ENCODE measurements at places on chromosomes 4 and X.

DNA sequence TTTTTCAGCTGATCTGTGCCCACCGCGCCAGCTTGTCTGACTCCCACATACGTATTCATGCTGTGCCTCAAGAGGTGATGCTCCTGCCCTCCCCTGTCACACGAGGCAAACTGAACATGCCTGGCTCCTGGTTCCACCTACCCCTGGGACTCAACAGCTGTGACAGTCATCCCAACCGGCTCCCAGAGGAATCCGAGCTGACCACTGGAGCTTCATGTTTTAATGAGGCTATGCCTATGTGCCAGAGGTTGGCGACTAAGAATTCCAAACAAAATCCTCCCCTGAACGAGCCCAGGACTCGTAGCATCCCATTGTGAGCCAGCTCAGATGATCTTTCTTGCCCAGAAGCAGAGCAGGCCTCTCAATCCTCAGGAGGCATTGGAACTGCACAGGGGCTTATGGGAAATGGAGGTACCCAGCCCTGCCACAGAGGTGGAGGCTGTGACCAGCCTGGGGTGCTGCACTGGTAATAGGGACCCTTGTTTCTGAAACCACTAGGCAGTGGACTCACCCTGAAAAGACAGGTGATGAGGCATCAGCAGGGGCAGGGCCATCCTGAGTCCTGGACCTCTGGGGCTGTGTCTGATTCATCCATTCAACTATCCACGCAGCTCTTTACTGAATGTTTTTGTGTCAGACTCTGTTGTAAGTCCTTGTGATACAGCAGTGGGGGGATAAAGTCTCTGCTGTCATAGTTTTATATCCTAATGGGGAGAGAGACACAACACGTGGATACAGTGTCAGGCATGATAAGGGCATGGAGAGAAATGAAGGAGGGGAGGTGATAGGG lies 325.0 kb downstream of the EVC2 start:
- no peak for DNase-seq

GRCh38 chrX:135434258-135435138 lies 12.8 kb downstream of the SMIM10L2A start:
- no peak for DNase-seq

DNA sequence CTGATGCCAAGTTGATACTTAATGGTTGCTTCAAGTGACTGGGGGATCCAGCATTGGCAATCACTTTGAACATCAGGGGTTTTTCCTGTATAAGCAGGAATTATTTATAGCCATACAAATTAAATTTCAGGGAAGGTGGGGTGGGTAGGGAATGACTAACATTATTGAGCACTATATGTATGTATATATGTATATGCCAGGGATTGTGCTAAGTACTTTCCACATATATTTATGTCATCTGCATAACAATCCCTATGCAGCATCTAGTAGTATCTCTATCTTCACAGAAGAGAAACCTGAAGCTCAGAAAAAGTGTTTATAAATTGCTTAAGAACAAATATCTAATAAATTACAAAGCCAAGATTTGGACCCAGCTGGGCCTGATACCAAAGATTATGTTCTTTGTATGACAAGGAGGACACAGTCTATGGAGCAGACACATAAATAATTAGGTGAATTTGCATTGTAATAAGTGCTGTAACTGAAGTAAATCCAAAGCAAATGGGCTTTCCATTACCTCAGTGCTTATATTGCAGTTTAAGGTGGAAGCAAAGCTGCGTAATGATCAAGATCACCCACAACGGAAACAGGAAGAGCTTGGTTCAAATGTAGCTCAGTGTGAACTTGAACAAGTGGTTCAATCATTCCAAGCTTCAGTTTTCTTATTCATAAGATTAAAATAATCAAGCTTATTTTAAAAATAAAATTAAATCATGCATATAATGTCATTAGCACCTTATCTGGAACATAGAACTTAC lies 18.9 kb upstream of the RASGEF1B start:
- no peak for DNase-seq

DNA sequence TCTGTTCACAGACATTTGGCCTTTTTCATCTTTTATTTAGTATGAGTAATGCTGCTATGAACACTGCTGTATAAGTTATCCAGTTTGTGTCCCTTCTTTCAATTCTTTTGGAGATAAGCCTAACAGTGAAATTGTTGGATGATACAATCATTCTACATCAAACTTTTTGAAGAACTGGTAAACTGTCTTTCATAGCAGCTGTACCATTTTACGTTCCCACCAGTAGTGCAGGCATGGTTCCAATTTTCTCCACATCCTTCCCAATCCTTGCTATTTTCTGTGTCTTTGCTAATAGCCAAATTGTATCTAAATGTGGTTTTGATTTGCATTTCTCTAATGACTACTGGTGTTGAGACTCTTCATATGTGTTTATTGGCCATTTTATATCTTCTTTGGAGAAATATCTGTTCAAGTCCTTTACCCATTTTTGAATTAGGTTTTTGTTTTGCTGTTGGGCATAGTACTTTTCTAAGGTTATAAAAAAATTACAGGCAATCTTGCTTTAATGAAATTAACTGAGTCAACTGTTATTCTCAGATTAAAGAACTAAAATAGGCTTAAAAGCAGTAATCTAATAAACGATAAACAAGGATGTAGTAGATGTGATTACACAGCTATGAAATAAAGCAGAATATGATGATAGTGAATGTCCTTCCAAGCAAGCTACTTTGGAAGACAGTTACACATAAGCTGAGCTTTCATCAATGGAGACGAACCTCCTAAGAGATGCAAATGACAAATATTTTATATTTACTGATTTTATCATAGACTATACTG lies 57.2 kb downstream of the FBXW7 start:
- DNase-seq, result no peak

DNA sequence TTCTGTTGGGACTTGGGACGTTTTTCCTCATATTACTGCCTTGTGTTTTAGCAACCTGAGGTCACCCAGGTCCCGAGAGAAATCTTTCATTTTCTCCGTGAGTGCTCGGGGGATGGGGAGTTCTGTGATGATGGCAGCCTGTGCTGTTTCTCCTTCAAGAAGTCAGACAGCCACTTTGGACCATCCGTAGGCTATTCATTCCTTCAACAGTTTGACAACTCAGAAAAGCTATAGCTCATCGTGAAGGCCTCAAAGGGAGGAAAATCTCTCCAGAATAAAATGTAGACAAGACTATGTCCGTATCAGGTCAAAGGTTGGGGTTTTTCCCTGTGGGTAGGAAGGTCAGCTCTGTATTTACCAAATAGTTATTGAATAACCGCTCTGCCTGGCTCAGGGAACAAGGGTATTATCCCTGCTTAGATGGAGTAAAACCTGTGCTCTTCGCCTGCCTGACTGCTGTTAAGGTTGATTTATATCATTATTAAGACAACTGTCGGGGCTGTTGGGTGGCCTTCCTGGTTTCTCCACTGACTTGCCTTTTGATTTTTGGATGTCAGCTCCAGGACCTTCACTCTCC lies 36.6 kb downstream of the FAM114A1 start:
- no peak for DNase-seq

- DNase-seq, result no peak
These were observed 407.9 kb upstream of the AADAT start for GRCh38 chr4:170497689-170498088.

DNA sequence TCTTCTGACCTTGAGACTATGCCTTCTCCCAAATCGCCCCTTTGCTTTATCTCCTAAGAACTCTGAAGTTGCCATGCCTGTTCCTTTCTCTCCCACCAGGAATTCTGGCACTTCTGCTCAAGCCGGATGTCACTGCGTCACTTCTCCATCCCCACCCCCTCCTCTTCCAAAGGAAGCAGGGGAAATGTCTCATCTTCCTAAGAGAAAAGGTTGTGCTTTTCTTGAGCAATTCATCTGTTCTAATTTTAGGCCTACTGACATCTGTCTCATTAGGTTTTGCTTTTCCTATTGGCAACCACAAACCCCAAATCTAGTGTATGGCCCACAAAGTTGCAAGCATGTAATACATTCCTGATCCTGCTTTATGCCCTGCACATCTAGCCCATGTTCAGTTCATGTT lies 163.1 kb upstream of the PLAC1 start:
- DNase-seq, result no peak

GRCh38 chr4:176291748-176292147 lies 22.7 kb upstream of the ASB5 start:
- no peak for DNase-seq

GRCh38 chr4:41512136-41512535 lies 25.8 kb upstream of the LIMCH1 start:
- no peak for DNase-seq

DNA sequence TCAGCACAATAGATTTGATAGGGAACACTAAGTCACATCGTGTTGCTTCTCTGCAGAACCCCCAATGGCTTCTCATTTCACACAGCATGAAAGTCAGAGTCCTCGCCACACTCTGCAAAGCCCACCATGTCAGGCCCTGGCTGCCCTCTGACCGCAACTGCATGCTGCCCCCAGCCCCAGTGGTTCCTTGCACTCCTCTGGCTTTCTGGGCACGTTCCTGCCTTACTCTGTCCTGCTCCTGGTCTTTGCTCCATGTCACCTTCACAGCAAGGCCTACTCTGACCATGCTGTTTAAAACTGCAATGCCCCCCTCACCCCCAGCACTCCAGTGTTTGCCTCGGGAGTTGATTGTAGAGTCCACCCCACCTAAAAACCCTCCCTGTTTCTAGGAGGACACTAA lies 78.1 kb downstream of the EVC start:
- DNase-seq, result no peak

- DNase-seq, result no peak
These were observed 17.0 kb downstream of the SDAD1 start for GRCh38 chr4:75973766-75974165.

- no peak for DNase-seq
These were observed 6.3 kb downstream of the FNIP2 start for GRCh38 chr4:158775091-158775651.

DNA sequence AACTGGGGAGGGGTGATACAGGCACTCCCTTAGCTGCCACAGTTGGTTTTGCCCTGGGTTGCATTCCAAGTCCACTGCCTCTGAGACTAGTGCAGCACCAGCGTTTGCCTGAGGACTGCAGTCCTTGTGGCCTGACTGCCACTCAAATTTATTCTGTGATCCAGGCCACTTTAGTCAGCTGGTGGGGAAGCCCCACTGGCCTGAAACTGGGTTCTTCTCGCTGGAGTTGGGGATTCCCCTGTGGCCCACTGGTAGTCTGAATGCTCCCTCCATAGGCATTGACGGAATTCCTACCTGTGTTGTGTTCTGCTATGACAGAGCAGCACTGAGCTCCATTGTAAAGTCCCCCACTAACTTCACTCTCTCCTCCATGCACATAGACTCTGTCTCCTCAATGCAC lies 63.8 kb downstream of the PTPN13 start:
- DNase-seq, result no peak

- no peak for DNase-seq
These were observed 62.7 kb downstream of the N4BP2 start for GRCh38 chr4:40119344-40119743.

DNA sequence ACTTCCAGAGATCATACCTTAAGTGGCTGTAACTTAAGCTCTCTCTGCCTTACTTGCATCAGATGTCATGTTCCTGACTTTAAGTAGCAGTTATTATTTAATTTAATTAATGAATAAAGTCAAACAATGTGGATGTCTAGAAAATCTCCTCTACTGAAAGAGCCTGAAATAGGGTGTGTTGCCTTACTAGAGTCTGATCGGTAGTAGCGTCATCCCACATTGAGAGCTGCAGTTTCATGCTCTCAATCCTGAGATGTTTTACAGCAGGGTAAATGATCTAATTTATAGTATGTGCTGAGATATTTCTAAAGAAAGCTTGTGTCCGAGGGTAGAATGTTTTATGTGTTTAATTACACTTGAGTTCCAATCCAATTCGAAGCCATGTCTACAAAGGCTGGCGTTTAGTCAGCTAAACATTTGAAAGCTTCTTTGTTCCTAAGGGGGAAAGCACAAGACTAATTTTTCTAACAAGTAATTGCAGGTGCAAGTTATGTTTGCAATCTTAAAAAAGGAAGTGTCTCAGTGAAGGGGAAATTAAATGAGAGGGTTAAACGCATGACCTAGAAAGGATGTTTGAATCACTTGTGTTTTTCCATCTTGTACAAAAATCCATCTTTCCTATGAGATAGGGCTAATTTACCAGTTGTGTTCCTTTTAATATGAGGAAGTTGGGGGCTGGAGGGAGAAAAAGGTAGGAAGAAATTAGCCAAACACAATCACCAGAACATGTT lies 391.0 kb upstream of the MAGEB2 start:
- DNase-seq, result no peak

DNA sequence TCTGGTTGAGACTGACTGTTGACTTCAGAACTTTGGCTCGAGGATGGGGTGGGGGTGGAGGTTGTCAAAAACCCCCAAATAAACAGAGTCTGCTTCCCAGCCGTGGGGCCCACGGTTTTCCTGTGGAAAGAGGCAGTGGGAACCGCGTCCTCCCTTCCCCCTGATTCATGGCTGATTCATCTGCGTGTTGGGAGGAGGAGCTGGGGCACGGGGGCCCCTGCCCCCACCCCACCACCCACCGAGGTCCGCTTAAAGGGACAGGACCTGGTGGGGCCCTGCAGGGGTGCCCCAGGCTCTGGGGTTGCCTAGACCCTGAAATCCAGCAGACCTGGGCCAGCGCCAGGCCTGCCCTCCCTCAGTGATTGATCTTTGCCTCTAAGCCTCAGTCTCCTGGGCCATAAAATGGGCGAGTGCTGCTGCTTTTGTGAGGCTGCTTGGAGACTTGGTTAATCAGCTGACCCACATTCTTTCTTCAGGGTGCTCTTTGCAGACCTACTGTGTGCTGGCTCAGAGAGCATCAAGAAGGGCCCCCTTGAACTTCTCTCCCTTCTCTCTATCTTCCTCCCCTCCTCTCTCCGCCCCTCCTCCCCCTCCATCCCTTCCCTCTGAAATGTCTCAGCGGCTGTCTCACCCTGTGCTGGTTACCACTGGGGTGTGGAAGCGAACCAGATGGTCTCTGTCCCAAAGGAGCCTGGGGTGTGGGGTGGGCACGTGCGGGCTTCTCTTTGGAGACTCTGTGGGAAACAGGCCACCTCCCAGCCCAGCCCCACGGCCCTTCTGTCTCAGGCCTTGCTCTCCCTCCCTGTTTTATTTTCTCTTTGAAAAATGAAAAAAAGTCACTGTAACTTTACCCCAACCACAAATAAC lies 9.1 kb downstream of the HTRA3 start:
- DNase-seq, result no peak

DNA sequence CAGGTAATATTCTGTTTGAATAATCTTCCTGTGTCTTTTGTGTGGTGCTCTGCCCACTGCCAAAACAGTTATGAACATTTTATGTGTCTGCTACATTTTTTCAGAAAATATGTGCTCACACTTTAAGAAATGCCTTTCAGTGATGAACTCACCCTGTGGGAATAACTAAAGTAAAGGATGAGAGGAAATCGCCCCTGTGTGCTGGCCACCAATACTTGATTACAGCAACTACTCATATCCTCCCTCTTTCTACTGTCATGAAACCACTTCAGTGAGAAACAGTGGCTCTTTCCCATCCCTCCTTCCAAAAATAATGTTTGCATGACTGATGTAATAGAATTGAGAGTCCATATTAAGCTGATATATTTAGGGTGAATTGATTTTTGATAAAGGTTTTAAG lies 900.9 kb downstream of the RAB28 start:
- DNase-seq, result no peak

DNA sequence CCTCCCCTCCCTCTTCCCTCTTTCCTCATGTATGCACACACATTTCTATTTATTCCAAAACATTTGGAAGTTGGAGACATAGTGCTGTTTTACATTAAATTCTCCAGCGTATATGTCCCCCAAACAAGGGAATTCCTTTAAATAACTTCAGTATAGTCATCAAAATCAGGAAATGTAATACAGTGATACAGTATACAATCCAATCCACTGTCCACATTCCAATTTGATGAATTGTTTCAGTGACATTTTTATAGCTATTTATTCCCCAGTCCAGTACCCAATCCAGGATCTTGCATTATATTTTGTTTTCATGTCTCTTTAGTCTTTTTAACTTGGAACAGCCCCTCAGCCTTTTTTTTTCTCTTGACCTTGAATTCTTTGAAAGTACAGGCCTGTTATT lies 233.0 kb downstream of the DKK2 start:
- no peak for DNase-seq

Measured in stimulated activated CD8-positive, alpha-beta memory T cell treated with anti-CD3 and anti-CD28 coated beads, Interleukin-12 subunit alpha, Interleukin-12 subunit beta, amount 100 ng/mL, for 4 hours (primary cell).